ENCODE measurements at places on chromosomes 4 and X.

GRCh38 chr4:145609481-145610427 lies 9.4 kb upstream of the MMAA start:
- peak; percentile 78 for DNase-seq

DNA sequence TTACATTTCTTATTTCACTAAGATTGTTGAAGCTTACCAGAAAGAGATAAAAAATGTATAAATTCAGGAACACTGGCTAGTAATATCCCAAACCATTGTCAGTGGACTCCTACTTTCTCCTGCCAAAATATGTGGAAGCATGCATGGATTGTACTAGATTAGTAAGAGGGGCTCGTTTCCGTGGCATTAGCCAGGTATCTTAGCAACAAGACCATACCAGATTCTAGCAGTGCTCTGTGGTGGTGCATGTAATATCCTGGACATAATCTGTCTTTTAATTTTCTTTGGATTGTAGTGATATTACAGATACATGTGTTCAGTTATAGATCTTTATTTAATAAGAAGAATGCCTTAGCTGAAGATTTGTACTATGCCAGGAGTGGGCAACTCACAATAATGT lies 371.9 kb upstream of the PITX2 start:
- DNase-seq = no peak

DNA sequence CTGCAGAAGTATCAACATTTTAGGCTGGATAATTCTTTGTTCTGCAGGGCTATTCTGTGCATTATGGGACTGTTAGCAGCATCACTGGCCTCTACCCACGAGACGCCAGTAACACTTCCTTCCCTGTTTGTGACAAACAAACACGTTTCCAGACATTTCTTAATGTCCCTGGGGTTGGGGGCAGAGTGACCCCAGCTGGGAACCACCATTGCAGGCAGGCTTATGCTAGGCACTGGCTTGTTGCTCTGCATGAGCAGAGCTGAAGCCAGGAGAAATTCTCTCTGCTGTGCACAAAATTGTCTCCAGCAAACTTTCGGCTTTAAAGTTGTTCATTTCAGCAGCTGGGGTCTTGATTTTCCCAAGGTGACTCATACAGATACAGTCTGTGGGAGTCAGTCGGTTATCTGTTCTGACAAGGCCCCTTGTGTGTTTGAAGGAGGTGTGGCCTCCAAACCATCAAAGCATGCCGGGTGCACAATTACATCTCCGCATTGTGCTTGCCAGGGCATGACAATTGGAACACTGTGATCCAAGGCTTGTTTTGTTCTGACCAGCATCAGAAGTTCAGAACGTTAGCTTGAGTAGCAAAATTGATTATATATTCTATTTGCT lies 156.4 kb upstream of the BOD1L1 start:
- no peak for DNase-seq

DNA sequence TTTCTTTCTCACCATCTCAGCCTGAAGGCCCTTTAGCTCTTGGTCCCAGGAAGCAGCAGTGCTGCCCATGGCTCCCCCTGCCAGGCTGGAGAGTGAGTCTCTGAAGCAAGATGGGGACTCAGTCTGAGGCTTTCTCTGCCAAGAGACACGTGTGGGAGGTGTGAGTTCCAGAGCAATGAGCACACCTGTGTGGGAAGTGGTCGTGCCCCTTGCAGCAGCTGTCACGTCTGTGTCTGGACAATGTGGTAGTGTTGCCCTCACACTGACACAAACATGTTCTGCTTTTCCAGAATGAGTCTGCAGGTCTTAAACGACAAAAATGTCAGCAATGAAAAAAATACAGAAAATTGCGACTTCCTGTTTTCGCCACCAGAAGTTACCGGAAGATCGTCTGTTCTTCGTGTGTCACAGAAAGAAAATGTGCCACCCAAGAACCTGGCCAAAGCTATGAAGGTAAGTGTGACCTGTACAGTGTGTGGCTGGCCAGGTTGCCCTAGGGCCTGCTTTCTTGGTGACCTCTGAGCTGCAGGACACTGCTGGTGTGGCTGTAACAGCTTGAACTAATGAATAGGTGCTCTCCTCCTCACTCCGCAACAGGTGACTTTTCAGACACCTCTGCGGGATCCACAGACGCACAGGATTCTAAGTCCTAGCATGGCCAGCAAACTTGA lies 1.9 kb downstream of the TACC3 start:
- DNase-seq = no peak

GRCh38 chrX:50107470-50107869 lies 93.3 kb downstream of the AKAP4 start:
- DNase-seq = no peak

GRCh38 chrX:17380221-17380620 lies 5.2 kb downstream of the NHS start:
- DNase-seq = no peak

DNA sequence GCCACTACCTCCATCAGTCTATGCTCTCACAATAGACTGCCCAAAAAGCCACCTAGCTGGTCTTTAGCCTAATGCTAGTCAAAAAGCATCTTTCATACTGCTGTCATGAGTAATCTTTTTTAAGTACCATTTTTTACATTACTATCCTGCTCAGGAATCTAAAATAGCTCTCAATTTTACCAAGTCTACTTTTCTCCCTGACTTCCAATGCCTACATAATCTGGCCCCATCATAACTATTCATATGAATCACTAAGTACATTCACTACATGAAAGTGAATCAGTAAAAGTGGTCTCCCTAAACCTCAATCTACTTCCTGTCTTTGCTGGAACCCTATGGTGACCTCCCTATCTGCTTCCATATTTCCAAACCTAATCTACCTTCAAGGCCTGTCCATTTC lies 105.9 kb downstream of the THOC2 start:
- no peak for DNase-seq

DNA sequence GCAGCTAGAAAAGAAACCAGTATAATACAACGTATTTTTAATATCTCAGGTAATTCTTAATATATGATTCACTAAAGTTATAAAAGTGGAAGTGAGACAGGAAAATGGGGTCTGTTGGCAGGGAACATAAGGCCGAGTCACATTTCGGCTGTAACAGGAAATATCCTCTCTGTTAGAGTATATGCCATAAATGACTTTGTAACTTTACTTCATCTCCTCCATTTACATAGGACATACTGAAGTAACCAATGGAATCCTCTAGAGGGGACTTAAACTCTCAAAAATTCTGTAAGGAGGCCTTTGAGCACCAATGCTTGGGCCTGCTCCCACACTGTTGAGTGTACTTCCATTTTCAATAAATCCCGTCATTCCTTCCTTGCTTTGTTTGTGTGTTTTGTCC lies 71.3 kb downstream of the ANKRD17 start:
- DNase-seq = no peak

GRCh38 chr4:31645236-31645635 lies 925.1 kb downstream of the PCDH7 start:
- no peak for DNase-seq

DNA sequence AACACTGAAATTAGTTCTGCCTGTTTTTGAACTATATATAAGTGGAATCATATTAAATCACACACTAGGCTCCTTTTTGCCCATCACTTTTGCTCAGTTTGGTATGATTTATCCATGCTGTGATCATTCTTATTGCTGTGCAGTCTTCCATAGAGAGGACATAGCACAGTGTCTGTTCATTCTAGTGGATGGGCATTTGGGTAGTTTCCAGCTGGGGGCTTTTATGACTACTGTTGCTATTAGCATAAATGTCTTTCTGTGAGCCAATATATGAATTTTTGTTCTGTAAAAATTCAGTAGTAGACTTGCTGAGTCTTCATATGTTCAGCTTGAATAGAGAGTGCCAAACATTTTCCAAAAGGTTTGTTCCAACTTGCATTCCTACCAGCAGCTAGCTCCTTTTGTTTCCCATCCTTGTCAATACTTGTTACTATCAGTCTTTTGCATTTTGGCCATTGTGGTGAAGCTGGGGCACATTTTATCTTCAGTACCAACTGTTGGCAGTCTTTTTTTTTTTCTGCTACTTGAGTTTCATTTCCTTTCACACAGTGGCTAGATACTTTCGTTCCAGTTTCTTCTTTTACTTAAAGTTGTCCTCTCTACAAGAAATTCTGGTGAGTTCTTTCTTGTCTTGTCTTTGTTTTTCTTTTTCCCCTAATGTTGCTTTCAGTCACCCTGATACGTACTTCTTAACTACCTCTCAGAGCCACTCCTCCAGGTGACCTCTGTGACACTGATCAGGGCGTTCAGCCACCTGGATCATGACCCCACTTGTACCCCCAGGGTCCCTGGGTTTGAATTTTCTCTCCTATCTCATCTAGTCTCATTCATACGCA lies 87.0 kb downstream of the ANXA3 start:
- DNase-seq = no peak

GRCh38 chr4:40210776-40211175 lies 13.9 kb downstream of the RHOH start:
- DNase-seq = no peak

- peak; percentile 90 for DNase-seq
Measured at GRCh38 chrX:134603806-134604700, 54.2 kb downstream of the PLAC1 start.
